ENCODE measurements at places on chromosomes 11 and 22.

- DNase-seq, result no peak
Measured at GRCh38 chr11:34068111-34068510, 16.6 kb downstream of the CAPRIN1 start.

- DNase-seq, result no peak
Measured at GRCh38 chr11:113647856-113648255, 58.3 kb downstream of the TMPRSS5 start.

GRCh38 chr22:24510637-24511625 lies 15.8 kb downstream of the UPB1 start:
- no peak for DNase-seq

DNA sequence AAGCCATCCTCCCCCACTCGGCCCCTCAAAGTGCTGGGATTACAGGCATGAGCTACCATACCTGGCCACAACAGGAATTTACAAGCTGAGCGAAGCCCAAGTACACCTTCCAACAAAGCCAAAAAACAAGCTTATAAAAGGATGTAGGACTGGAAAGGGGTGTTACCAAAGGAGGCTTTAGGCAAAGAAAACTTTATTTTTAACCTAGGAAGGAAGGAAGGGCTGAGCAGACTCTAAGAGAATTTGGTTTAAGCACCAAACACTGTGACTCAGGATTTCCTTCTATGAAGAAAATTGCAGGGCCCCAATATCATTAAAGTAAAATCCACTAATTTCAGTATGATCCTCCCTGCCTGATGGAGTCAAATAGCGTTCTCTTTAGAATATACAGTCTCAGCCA lies 12.1 kb downstream of the DENND5A start:
- DNase-seq, result no peak

- DNase-seq, result no peak
Measured at GRCh38 chr11:127866109-127866508, 721.2 kb downstream of the ETS1 start.

- peak; percentile 75 for DNase-seq
Measured at GRCh38 chr22:39534591-39535356, 2.2 kb upstream of the RPS19BP1 start.

DNA sequence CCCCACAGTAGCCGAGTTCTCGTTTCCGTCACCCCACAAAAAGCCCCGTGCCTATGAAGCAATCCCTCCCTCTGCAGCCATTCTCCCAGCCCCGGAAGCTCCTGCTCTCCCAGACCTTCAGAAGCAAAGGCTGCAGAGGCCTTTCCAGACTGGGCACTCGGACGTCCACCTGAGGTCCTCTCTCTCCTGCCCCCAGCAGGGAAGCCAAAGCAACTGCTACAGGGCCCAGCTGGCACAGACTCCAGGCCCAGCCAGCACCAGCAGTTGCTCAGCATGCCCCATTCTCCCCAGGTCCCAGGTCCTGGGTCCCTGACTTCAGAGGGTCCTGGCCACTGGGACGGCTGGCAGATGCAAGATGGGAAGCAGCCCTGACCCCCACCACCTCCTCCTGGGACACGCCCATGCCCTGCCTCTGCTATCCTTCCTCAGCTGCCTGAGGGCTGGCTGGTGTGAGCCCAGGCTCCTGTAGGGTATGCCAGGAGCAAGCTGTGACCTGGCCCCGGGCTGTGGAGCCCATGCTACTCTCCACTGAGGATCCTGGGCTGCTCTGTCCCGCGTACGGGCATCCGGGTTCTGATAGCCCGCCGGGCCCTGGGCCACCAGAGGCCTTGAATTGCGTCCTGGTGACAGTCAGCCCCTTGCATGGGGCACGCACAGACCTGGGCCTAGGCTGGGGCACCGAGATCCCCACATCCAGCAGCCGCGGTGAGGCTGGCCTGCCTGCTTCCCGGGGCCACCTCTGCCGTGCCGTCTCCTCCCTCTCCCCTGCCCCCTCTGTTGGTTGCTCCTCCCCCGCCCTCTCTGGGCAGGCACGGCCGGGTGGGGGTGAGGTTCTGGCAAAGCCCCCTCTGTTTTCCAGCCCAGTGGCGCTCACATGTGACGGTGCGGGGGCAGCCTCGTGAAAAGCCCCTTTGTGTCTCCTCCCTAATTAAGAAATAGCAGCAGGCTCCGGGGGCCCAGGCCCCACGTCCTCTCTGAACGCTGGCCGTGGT lies 1310.3 kb downstream of the BRD1 start:
- DNase-seq, result no peak

- DNase-seq, result no peak
Measured at GRCh38 chr11:1504138-1504537, 17.6 kb upstream of the MOB2 start.

DNA sequence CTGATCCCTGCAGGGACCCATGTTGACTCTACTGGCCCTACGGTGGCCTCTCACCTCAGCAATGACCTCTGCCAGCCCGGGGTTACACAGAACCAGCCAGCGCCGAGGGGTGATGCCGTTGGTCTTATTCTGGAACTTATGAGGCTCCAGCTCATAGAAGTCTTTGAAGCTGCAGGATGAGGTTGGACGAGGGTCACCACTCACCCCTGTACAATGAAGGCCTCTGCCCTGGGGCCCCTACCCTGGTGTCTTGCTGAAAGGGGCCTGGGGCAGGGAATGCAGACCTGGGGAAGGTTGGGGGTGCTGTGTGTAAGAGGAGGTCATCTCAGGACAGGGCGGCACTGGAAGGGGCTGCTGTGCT lies 6.8 kb downstream of the PYGM start:
- DNase-seq, result no peak

GRCh38 chr11:65448418-65449105 lies 26.0 kb downstream of the NEAT1 start:
- DNase-seq, result no peak

DNA sequence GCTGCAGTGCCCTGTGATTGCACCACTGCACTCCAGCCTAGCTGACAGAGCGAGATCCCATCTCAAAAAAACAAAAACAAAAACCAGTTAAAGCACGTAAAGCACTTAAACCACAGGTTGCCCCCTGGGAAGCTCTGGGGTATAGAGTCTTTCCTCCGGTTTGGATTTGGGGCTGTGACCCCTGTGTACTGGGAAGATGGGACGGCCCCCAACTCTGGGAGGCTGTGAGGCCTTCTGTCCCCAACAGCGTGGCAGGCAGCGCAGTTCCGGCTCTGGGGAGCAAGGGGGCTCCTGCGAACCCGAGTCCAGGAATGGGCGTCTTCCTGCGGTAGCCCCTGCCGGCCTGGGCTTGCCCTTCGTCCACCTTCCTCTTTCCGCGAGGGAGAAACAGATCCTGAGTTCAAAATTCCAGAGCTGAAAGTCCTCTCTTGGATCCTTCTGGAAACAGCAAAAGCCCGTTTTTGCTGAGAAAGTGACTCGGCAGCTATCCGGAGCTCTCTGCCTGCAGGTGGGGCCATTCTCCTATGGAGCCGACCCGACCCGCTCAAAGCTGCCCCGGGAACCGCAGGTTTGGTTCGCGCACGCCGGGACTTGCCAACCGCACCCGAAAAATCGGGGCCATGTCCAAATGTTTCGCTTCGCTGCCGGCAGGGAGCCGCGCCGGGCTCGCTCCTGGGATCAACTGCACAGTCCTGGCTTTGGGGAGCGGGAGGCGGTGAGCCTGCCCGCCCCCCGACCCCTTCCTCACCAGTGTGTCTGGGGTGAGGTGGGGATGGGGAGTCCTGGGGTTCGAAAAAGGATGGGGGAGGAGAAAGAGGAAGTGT lies 36.3 kb upstream of the POLA2 start:
- DNase-seq, result peak; percentile 29

DNA sequence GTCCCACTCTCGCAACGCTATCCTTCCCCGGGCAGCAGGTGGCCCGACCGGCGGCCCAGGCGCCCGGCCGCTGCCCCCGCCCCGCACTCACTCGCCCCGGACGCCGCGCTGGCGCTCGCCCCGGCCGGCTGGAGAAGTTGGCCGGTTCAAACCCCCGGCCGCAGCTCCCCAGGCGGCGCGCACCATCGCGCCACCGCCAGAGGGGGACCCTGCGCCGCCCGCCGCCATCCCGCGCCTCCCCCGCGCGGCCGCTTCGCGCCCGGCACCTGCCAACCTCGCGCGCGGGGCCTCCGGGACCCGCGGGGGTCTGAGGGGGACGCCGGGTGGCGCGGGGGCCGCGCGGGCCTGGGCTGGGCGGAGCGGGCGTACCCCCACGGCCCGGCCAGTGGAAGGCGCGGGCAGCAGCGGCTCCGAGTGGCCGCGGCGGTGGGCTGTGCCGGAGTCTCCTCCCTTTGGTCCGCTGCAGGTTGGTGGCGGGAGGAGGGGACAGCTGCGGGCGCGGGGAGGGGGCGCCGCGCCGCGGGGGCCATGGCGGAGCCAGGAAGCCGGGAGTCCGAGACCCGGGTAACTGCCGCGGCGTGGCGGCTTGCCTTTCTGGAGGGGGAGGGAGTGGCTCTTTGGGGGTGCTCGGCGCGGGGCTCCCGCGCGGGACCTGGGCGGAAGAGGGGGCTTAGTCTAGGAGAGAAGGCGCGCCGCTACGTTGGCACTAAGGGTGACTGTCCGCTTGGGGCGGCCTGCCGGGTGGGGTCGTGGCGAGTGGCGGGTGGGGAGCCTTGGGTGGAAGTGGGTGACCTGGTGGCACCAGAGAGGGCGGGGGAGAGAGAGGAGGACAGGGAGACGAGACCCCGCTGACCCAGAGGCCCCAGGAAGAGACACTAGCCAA lies at the start of the genes MPST and TST:
MPST (plus strand) TSS at position 434 of the 883 bp plus-strand sequence; CDS start at position 529, 95 bp downstream.
TST (minus strand) TSS at position 139 of the 883 bp plus-strand sequence. CDS start 715 bp downstream, outside the sequence.
- DNase-seq, result no peak

- DNase-seq, result no peak
Measured at GRCh38 chr11:30147293-30147692, 83.5 kb upstream of the FSHB start.

- DNase-seq, result no peak
Measured at GRCh38 chr11:46413760-46414465, 22.3 kb upstream of the CHRM4 start.

DNA sequence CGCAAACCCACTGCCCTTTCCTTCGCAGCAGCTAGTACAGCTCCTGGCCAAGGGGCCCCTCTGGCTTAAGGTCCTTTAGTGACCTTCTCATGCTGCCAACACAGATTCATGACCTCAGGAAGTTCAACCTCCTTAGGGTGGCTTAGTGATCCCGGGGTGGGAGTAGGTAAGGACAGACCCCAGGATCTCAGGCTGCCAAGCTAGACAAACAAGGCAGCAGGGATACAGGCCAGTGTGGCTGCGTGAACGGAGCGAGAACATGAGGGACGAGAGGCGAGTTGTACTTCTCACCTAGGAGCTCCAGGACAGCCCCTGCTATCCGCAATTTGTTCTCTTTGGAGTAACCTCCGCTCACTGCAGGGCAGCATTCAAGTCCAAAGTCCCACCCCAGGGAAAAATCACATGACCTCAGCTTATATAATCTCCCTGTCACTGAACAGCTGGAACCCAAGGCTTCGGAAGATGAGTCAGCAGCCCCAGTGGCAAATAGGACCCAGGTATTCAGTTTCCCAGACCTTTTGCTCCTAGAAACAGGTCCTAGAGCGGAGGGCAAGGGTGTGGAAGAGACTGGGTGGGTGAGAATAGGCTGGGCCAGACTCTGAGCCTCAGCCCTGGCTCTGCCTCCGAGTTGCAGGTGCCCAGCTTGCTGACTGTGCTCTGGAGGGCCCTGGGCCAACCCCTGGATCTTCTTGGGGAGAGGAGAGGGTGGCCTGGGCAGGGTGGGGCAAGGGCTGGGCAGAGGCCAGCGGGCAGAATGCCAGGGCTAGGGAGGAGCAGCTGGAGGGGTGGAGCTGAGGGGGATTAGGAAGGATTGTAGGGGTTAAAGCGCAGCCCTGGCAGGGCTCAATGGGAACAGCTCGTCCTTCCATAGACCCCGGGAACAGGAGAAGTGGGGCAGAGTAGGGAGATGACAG lies 13.1 kb downstream of the USP2 start:
- peak; percentile 53 for DNase-seq

- DNase-seq, result no peak
Measured at GRCh38 chr11:115928811-115929210, 424.6 kb upstream of the CADM1 start.

- DNase-seq, result no peak
Measured at GRCh38 chr11:57675176-57675941, 7.4 kb downstream of the ZDHHC5 start.

DNA sequence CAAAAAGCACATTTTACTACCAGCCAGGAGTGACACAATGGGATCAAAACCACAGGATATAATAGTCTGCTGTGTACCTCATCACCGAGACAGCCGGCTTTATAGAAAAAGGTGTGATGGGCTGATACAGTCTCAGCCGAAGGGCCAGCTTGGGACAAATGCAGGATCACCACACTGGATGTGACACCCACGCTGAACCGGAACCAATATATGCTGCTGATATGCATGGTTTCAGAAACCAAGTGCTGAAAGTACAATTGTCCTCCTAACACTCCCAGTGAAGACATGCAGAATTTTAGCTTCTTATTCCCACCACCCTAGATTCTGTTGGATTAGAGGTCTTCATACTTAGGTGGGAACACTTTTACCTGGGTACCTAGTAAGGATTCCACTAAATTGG lies 97.0 kb upstream of the LDLRAD3 start:
- no peak for DNase-seq

DNA sequence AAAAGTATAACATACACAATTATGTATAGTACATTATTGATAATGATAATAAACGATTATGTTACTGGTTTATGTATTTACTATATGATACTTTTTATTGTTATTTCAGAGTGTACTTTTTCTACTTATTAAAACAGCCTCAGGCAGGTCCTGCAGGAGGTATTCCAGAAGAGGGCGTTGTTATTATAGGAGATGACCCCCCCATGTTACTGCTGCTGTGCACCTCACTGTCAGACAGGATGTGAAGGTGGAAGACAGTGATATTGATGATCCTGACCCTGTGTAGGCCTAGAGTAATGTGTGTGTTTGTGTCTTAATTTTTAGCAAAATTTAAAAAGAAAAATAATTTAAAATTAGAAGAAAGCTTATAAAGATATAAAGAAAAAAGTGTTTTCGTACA lies 57.6 kb downstream of the REXO2 start:
- no peak for DNase-seq

GRCh38 chr22:21709688-21710087 lies 25.9 kb downstream of the YPEL1 start:
- no peak for DNase-seq

GRCh38 chr11:125062931-125063428 lies at the start of gene SLC37A2:
Gene SLC37A2, plus strand, starts transcription at chr11:125063305. Its CDS starts 63 bp downstream, at chr11:125063368.
- DNase-seq, result no peak

DNA sequence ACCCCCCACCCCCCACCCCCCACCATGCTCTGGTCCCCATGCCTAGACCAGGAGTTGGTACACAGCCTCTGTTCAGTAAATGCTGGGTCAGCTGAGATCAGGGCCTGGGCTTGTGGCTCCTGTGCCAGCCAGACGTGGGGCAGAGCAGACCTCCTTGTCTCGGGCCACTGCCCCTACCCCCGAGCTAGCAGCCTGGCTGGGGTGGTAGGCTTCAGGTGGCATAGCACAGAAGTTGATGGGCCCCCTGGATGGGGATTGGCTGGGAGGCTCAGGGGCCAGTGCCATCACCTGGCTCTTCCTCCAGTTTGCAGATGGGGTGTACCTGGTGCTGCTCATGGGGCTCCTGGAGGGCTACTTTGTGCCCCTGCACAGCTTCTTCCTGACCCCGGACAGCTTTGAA lies 139.9 kb downstream of the PARVA start:
- no peak for DNase-seq

GRCh38 chr11:66595245-66595904 lies 2.4 kb downstream of the CCS start:
- DNase-seq, result no peak
